Posterior vena cava (tissue), 2 donors: ENCODE measurements at places on chromosomes 2 and 18. TPM values are rescaled to one million over a fixed set of nuclear protein-coding genes. Genes with fewer than 3 reads are reported as not detected.

Gene MTLN
- total RNA-seq: 58.5 TPM

Gene DCDC2C
- total RNA-seq: not detected

Gene LIPG
- total RNA-seq: 1.7 TPM

Gene HOXD13
- total RNA-seq: not detected

Gene NPHP1
- 8.4 TPM for total RNA-seq

Gene SNED1
- 62.7 TPM for total RNA-seq

Gene RNF152
- 13.5 TPM for total RNA-seq

Gene ZNF519
- total RNA-seq: 5.8 TPM

Gene FKBP7
- total RNA-seq: 15.0 TPM

Gene FHL2
- total RNA-seq: 119 TPM

Gene CSRNP3
- total RNA-seq: 3.1 TPM

Gene SAG
- total RNA-seq: not detected

Gene CDKL4
- 0.46 TPM for total RNA-seq

Gene TUBA3D
- total RNA-seq: not detected

Gene TM4SF20
- total RNA-seq: 0.10 TPM

Gene UGT1A4
- not detected for total RNA-seq

Gene MFSD2B
- total RNA-seq: not detected

Gene ANKRD30BL
- not detected for total RNA-seq

Gene KCNG2
- 0.56 TPM for total RNA-seq
